ENCODE measurements at places on chromosomes 7 and 10.

GRCh38 chr10:122524811-122525210, 35.7 kb upstream of the DMBT1 start:
- no peak for DNase-seq

DNA sequence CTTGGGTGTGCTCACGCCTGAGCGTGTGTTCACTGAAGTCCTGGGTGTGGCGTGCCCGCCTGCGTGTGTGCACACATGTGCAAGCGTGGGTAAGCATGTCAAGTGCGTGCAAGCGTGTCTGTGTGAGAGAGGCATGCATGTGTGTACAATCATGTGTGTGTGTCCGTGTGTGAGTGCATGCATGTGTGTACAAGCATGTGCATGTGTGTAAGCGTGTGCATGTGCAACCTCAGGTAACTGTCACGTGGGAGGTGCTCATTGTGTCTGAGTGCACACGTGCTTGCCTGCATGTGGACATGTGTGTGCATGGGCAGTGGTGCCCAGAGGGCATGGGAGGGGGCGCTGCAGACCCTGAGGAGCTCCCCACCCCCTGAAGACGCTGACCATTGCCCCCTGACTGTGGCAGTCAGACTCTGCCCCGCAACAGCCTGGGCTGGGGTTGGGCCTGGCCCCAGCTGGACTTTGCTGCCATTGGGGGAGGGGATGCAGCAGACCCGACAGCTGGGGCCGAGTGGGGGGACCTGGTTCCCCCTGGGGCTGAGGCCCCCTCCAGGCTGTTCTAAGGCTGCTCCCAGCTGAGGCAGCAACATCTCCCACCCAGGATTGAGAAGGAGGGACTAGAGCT, 88.1 kb downstream of the UNCX start:
- DNase-seq, result no peak

DNA sequence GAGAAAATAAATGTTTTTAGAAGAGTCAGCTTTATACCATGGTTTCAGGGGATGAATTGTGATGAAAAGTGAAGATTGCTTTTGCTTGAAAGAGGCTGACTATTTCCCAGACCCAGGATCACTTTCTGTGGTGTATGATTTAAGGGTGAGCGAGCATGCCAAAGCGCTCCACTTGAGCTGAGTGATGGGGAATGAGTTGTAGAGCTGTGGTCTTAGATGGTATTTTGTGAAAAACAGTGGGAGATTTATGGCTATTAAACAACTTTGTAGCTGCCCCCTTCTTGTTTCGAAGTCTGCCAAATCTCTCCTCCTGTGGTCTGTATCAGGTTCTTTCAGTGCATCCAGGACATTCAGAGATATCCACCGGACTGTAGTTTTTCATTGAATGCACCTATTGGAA, 888.2 kb downstream of the LRMDA start:
- DNase-seq, result peak; percentile 69

DNA sequence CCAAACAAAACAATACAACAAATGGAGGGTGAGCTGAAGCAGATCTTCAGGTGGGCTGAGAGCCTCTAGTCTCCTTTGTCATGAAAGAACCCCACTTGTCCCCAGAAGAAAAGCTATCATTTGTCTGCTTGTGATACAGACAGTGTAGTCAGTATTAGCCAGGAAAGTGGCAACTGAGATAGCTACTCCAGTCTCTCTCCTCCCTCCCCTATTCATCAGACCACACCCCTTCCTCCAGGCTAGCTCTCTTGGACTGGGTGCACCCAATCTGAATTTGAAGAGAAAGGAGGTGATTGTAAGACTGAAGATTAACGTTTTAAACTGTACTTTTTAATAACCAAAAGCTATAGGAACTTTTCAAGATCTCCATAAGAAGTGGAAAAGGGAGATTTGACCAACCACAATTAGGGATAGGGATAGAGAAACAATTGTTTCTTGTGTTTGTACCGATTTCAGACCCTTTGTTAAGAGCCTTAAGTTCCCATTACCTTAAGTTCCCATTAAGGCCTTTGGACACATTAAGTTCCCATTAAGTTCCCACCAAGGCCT, 14.1 kb downstream of the BMPR1A start:
- DNase-seq, result no peak

- no peak for DNase-seq
Observed at GRCh38 chr7:122518488-122518887, 180.4 kb downstream of the RNF133 start.

GRCh38 chr10:102678842-102679289, 34.6 kb downstream of the TRIM8 start:
- no peak for DNase-seq

DNA sequence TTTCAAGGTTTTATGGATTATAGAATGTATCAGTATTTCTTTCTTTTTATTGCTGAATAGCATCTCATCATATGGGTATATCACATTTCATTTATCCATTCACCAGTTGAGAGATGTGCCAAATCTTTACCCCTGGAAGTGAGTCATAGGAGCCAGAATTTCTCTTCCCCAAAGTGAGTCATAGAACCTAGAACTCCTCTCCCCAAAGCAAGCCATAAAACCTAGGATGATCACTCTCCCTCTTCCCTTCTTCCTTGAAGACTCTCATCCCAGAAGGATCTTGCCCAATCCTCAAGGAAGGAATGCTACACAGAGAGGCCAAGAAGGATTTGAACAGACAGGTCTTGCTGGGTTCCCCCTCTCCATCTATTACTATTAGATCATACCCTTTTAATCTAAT, 199.9 kb downstream of the EVX1 start:
- peak; percentile 32 for DNase-seq

GRCh38 chr10:22252801-22253579, 35.2 kb upstream of the EBLN1 start:
- no peak for DNase-seq

DNA sequence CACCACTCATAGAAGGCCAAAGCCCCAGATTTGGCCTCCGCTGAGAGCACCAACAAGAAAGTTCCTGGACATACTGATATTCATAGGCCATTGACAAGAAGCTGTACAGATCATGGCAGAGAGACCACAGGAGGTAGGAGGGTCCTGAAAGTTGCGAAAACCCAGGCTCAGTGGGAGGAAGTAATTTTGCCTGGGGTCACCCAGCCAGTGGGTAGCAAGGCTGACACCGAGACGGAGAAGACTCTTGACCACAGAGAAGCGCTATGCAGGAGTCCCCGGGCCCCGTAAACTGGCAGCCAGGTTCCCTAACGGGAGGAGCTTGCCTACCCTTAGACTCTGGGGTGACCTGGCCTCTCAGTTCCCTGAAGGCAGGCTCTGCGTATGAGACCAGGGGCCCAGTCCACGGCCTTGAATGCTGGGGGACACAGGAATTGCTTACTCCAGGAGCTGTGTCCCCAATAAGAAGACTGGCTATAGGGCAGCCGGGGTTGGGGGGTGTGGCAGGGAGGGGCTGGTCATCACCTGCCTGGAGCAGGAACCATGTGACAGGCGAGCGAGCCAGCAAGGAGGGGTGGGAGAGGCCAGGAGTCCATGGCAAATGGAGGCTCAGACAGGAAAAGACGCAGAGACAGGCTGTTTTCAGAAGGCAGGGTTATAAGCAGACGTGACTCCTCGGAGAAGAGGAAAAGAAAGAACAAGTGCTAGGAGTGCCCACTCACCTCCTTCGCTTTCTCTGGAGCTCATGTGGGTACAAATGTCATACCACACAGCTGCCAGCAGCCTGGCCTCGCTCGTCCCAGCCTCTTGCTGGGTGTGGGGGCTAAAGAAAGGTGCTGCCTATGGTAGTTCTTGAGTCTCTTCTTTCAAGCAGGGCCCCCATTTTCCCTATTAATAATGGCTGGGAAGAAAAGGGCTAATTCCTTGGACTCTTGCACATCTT, 24.6 kb upstream of the NPFFR1 start:
- DNase-seq, result no peak

GRCh38 chr10:88989824-88990383, 694 bp upstream of the FAS start:
- no peak for DNase-seq

Measured in fibroblast of skin of left biceps (primary cell).